ENCODE measurements at places on chromosomes 13 and 19.

DNA sequence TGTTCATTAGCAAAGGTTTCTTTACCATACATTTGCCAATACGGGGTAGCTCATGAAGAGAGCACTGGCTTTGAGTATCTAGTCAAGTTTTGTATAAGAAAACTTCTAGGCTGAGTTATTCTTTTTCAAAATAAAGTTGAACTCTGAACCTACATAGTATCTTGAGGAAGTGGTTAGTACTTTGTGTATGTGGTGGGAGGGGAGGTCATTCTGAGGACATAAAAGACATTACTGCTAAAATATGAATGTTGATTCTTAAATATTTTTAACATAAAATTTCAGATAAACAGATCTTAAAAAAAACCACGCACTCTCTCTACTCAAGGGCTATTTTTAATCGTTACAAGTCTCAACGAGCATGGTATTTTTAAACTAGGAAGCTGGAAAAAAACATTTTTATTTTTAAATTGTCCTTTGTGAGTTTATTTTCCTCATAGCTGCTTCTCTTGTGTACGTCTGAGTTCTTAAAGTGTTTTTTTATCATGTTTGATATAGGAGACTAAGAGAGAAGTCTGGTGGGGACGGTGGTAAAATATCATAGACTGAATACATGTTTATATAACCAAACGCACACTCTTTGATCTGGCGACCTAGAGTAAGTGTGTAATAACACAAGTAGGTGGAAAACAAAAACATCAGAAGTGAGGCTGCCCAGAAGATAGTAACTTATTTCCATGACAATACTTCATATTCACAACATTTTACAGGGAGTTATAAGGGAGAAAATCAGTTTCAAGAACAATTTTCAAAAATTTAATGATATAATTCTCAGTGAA is 118.0 kb upstream of the POSTN start:
- peak; percentile 89 for DNase-seq

DNA sequence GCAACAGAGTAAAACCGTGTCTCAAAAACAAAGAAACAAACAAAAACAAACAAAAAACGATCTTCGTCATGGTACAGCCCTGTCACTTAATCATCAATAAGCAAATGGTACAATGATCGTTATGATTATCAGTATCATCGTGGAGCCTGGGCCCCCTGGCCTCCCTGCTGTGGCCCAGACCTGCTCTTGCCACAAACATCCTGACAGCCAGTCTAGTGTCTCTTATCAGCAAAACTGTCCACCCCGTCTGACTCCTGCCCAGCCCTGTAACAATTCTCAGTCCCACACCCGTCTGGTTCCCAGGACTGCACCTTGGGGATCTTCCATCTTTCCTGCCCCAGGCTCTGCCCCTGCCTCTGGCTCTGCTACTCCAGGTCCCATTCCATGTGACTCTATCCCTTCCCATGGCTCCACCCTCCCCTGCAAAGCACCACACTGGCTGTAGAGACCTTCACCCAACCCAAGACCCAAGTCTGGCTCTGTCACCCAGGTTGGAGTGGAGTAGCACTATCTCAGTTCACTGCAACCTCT is 5.7 kb downstream of the ZNF653 start:
- DNase-seq: no peak

DNA sequence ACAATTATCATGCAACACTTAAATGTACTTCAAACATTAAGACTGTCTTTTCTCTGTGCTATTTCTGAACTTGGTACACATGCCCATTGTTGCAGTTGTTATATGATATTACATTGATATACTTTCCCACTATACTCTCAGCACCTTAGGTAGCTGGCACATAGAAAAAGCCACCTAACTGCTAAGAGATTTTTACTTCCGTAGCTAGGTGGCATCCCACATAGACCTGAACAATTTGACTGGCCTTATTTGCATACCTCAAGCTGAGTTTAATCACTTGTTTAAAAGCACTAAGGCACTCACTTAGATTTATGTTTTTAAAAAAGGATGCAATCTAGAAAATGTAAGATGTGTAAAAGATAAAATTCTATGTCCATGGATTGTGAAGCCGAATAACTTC is 194.2 kb downstream of the POU4F1 start:
- no peak for DNase-seq

GRCh38 chr13:49419276-49419675 is 24.6 kb downstream of the CAB39L start:
- DNase-seq: peak; percentile 21

- DNase-seq: peak; percentile 77
Measured at GRCh38 chr19:28468701-28469459, 744.1 kb downstream of the UQCRFS1 start.

DNA sequence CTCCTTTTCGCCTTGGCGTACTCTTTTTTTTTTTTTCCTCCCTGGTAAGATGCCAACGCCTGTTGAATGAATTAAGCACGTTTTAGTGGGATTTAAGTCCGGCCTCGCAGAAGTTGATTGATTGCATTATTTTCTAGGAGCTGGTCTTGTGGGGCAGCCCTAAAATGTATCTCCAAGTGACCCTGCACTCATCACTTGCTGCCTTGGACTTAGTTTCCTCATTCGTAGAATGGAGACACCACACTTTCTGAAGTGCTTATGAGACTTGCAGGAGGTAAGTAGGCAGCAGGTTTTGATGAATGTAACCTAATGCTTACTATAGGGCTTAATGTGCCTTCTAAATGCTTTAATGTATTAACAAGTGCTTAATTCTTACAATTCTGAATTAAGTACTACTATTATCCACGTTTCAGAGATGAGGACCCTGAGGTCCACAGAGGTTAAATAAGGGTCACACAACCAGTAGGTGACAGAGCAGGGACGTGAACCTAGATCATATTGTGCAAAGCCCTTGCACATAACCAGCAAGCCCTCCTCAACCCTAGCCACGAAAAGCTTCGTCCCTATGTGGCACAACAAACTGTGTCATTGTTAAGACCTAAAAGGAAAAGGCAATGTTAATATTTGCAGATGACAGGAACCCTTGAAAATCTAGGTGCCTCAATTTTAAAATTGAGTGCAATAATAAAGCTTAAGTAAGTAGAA is 514 bp upstream of the ARGLU1 start:
- DNase-seq: no peak

GRCh38 chr13:110517505-110518225 is 43.9 kb downstream of the RAB20 start:
- DNase-seq: no peak

DNA sequence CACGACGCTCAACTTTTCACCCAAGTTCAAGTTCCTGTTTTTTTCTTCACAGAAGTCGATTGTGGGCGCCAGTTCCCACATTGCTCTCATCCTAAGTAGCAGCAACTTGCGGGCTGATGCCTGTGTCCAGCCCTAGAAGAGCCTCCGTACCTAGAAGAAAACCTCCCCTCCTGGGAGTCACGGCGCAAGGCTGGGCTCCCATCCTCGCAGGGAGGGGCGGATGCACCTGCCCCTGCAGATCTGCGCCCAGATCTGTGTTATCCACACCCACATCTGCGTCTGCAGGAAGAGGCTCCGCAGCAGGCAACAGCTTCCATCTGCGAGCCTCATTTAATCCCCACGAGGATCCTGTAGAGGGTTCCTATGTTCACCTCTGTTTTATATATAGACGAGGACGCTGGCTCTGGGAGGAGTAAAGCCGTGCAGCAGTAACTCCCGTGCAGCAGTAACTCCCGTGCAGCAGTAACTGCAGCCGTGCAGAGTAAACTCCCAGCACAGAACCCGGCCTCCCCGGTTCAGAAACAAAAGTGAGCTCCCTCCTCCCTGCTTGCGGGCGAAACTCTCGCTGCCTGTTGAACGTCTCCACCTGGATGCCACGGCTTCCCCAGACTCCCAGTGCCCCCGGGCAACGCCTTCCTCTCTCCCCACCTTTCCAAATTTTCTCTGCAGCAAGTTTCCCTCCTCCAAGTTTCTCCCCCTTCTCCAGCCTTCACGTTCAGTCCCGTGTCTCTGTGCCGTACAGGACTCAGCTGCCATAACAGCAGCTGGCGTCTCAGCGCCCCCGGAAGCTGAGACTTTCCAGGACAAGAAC is 23.5 kb upstream of the LAIR1 start:
- DNase-seq: no peak

DNA sequence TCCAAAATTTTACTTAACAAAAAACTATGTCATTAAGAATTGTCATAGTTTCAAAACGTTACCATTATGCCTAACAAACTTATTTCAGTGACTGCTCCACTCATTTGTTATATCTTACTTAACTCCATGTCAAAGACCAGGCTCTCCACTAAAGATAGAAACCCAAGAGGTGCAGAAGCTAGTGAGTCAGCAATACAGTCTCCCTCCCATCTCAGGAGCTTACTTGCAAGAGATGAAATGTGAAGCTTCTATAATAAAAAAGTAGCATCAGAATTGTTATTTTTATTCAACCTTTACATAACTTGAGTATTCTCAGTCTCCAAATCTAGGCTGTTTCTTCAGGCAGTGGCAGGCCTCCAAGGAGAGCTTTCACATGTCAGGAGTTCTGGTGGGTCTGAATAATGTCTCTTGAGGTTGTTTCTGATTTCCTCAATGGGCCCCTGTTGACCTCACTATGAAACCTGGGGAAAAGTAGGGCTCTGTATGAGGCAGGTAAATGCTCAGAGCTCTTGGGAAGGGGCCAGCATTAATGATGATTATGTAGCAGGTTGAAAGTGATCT is 242.0 kb downstream of the NDFIP2 start:
- peak; percentile 44 for DNase-seq

GRCh38 chr13:54928071-54928470 is 1899.5 kb downstream of the OLFM4 start:
- DNase-seq: no peak

DNA sequence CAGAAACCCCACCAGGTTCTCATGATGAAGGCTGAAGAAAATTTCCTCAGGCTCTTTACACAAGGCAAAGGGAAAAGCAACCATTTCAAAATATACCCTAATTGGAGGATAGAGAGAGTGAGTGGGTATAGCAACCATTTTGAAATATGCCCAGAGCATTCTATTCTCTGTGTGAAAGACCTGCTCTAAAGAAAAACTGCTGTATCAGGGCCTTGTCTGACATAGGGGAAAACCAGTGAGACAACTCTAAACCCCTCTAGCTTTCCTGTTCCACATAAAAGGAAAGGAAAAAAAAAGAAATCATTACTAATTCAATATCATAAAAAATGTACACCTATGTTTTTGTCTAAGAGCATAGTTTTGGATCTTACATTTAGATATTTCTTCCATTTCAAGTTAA is 42.3 kb downstream of the TPTE2 start:
- DNase-seq: no peak

DNA sequence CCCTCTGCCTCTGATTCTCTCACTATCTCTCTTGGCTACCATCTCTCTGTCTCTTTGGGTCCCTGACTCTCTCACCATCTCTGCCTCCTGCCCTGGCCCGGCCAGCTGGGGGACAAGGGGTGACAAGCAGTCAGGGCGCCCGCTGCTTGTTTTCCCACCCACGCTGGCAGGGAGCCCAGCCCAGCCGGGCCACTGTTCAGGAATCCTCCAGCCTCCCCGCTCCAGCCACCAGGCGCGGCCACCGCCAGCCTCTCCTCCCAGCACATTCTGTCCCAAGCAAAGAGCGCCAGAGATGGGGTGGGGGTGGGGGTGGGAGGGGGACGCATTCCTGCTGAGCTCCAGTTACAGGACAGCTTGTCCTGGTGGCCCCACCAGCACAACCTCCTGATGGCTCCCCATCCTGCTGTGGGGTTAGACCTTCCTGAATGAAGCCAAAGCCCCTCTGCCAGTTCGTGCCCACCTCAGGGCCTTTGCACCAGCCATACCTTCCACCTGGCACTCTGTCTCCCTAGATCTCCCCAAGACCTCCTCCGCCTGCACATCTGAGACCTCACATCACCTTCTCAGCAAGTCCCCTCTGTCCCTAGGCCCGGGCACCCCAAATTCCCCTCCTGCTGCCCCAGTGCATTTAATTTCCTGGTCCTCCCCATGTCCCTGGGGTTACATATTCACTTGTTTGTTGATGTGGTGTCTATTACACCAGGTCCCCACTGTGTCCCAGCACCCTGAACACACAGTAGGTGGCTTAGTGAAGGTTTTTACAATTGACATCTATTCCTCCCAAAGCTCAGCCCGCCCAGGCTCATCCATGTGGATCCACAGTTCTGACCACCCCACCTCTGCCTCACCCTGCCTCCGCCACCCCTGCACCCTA is 12.5 kb downstream of the ARRDC2 start:
- no peak for DNase-seq

DNA sequence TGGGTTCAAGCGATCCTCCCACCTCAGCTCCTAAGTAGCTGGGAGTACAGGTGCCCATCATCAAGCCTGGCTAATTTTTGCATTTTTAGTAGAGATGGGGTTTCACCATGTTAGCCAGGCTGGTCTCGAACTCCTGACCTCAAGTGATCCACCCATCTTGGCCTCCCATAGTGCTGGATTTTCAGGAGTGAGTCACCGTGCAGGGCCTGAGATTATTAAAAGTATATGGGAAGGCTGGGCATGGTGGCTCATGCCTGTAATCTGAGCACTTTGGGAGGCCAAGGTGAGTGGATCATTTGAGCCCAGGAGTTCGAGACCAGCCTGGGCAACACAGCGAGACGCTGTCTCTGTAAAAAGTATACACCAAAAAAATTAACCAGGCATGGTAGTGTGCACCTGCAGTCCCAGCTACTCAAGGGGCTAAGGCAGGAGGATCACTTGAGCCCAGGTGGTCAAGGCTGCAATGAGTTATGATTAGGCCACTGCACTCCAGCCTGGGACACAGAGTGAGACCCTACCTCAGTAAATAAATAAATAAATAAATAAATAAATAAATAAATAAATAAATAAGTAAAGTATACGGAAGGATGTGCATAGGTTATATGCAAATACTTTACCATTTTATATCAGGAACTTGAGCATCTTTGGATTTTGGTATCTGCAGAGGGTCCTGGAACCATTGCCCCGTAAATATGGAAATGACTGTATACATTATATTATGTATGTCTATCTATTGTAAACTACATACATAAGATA is 854 bp downstream of the IL12RB1 start:
- no peak for DNase-seq

GRCh38 chr13:93788456-93788855 is 561.8 kb downstream of the GPC6 start:
- DNase-seq: no peak

DNA sequence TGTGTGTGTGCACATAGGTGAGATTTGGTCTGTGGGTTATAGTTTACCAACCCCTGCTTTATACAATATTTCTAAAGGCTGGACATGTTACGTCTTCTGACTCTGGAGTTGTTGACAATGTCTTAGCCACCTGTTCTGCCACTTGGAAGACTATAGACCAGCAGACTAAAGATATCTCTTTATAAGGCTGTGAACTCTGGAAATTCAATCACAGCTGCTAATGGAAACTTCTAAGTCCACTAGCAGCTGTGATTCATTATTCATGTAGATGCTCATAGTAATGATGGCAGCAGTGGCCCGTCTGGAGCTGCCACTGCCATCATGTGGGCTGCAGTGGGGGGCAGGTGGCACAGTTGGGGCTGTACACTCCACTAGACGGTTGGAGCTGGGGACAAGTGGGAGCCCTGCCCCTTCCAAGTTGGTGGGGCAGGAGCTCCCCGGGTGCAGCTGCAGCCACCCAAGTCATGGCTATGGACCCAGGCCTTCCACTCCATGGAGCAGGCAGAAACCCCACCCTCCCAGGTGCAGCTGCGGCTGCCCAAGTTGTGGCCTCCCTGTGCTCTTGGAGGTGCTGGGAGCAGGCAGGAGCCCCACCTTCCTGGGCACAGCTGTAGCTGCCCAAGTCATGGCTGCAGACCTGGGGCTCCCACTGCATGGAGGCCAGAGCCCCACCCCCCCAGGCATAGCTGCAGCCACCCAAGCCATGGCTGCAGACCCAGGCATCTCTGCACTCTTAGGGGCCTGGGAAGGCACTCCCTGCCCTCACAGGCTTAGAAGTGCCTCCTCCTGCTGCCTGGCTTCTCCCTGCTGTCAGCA is 8.8 kb downstream of the IGFL4 start:
- DNase-seq: no peak

GRCh38 chr13:40789275-40790153 is at the start of gene SLC25A15:
SLC25A15 (plus strand) TSS chr13:40789611; CDS start chr13:40793227, 3,616 bp downstream.
- DNase-seq: peak; percentile 79

- no peak for DNase-seq
Measured at GRCh38 chr13:26695891-26696311, 64.7 kb downstream of the GPR12 start.
